Posterior vena cava (tissue), 2 donors: ENCODE measurements at places on chromosomes 5 and 9.

DNA sequence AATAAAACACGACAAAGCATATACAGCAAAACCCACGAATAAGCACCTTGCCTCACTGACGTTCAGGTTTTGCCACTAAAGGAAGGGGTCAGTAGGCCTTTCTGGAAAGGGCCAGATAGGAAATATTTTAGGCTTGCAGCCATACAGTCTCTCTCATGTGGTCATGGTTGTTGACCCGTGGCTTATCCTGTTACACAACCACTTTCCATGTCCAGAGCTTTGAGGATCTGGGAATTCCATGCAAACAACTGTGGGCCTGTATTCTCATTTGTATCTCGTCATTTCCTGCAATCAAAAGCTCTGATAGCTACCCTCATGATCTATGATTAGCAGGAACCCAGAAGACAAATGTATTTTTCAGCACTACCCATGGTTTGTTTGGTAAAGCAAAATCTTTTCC, 108.3 kb downstream of the DRD1 start:
- no peak for DNase-seq

- no peak for DNase-seq
Measured at GRCh38 chr5:134460551-134460950, 48.9 kb upstream of the CDKN2AIPNL start.

GRCh38 chr9:70835323-70835722, 286.1 kb downstream of the TRPM3 start:
- DNase-seq = no peak

- no peak for DNase-seq
Measured at GRCh38 chr9:750249-750967, 91.1 kb upstream of the DMRT1 start.

DNA sequence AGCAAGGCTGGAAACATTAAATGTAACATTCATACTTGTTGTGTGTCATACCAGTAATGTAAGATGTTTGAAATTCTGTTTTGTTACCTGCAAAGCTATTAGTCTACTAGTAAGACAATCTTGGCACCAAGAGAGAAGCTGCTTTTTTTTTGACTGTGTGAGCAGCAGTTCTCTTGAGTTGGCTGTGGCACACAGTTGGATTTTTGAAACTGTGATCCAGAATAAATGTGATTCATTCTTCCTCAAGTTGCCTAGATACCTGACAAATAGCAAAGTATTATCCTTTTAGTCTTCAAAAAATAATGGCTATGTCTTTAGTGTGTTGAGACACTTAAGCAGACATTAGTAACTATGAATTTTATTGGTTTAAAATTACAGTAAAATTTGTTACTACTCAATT, 57.2 kb upstream of the HAPLN1 start:
- DNase-seq = no peak
